MCF 10A (cell line): ENCODE measurements at places on chromosomes 7 and 10. TPM values are rescaled to one million over a fixed set of nuclear protein-coding genes. Genes with fewer than 3 reads are reported as not detected.

- DNase-seq: no peak
Measured at GRCh38 chr10:120494313-120494710, 37.3 kb downstream of the PLPP4 start.

DNA sequence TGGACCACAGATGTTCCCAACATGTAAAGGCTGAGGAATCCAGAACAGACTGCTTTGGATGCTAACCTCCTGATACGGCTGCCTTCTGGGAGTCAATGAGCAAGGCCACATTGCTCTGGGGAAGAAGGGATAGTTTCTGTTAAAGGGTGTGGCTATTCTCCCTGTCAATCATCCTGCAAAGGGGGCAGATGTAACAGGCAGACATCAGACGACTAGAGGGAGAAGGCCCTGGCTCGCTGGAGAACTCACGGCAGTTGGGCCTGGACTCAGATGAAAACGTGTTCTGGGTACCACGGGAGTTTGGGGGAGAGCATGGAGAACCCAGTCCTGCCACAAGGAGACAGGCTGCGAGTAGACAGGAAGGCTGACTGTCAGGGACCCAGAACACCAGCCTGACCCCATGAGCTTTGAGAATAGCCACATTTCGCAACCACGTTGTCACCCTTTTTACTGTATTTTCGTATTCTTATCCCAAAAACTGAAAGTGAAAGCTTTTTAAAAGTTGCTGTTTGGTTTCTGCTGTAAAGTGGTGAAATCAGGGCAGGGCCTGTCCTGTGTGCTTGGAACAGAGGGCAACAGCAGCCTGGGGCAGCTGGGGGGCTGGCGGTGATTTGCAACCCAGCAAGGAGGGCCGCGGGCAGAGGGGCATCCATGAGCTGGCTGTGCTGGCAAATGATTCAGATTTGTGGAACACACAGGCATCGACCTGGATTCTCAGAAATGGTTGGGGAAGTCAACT is 95.3 kb downstream of the MYOF start:
- peak; percentile 4 for DNase-seq

The SPACDR gene
- 0.49 and 0.74 TPM in 2 replicates for total RNA-seq

DNA sequence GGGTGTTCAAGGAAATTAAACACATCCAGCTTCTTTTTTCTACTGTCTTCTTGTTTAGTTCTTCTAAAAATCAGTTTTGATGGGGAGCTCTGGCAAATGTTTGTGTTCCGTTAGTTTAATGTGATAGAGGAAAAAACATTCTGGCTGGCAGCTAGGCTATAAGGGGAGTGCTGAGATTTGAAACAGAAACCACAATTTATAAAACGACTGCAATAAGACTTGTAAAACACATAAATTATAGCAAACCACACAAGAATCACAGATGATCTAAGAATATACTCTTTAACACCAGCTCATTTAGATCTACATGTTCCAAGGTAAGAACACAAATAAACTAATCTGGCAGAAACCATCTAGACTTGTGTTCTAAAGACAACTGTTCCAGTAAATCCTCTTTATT is 425.5 kb downstream of the CNTNAP2 start:
- DNase-seq: no peak

DNA sequence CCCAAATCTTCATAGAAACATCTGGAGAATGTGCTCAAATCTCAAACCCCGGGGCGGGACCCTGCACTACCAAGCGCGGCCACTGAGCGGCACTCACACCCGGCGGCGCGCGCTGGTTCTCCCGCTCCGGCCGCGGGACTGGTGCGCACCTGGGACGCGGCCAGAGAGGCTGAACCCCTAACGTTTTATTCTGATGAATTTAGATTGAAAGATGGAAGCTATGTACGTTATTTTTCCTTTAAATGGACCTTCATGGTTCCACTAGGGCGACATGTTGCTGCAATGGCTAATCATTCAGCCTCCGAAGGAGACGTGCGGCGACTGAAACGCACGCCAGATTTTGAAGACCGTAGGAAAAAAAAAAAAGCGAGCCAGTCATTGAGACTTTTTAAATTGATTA is 107.0 kb upstream of the INSIG1 start:
- peak; percentile 46 for DNase-seq

The NPTX2 gene
- not detected in 2 replicates for total RNA-seq

DNA sequence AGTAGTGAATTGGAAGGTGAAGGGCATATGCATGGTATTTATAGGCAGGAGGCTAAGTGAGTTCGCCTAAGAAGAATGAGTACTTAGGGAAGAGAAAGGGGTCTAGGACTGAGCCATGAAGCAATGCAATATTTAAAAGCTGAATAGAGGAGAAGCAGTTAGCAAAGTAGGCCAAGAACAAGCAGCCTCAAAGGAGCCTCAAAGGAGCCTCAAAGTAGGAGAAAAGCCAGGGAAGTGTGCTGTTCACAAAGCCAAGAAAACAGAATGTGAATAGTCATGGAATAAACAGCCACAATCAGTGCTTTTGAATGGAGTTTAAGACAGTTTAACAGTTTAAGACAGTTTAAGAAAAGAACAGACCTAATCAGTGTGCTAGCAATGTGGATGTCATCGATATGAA is 762.0 kb downstream of the SORCS1 start:
- DNase-seq: no peak

- no peak for DNase-seq
Measured at GRCh38 chr10:1543596-1543995, 193.7 kb downstream of the ADARB2 start.

- peak; percentile 98 for DNase-seq
Measured at GRCh38 chr10:122307669-122308416, 36.7 kb downstream of the BTBD16 start.

DNA sequence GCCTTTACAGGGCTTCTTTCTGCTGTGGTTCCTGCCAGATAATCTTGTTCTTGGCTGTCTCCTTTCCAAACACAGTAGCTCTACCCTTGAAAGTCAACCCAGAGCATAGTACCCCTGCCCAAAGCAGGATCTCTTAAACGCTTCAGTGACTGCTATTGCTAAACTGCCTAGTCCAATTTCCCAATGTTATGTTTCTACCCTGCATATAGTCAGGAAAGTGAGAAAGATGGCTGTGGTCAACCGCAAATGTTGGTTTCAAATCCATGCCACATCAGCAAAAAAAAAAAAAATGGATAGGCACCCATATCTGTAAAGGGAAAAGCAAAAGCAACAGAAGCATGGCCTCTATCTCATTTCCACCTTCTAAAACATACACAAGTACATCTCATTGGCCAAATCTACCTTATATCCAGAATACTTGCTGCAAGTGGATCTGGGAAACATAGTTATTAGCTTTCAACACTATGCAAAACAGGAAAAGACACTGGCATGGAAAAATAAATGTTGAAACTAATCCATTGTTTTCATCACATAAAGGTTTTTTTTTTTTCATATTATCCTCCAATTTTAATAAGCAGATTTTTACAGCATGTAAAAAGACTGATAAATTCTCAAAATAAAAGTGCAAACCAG is 59.8 kb downstream of the DNAJC1 start:
- DNase-seq: peak; percentile 26

- no peak for DNase-seq
Measured at GRCh38 chr7:149194799-149195179, 557 bp upstream of the ZNF282 start.

DNA sequence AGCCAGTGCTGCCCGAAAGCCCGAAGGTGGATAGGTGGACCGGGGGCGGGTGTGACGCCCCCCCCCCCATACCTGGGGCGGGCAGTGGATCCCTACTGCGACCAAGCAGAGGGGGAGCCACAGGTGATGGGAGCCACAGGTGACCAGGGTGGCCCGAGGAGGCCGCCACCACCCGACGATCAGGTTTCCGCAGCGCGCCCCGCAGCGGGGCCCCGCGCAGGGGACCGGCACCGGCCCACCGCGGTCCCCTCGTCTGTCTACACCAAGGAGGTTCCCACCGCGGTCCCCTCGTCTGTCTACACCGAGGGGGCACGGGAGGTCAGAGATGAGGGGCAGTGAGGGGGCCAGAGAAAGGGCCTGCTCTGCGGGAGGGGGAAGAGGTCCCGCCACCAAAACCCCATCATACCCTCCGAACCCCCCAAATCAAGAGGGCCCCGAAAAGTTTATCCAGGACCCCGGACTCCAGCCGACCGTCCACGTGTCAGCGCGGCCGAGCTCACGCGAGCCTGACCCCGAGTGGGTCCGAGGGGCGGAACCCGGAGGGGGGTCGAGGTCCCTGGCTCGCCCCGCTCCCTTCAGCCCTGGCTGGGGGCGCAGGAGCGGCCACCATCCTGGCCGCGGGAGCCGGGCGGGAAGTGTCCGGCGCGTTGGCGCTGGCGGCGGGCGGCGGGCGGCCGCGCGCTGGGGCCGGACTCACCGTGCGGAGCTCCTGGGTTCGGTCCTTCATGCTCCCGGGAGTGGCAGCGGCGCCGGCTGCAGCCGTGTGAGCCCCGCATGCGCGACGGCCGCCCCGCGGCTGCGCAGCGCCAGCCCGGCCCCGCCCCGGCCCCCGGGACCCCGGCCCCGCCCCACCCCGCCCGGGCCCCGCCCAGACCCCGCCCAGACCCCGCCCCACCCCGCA is at the start of gene STX1A:
Gene STX1A, minus strand, starts transcription at position 765 of the 901 bp plus-strand sequence. Its CDS starts 38 bp downstream, at position 727.
- peak; percentile 73 for DNase-seq

- no peak for DNase-seq
Measured at GRCh38 chr7:41131956-41132355, 570.9 kb downstream of the INHBA start.
